A172 (cell line): ENCODE measurements at places on chromosomes 7 and 10.

DNA sequence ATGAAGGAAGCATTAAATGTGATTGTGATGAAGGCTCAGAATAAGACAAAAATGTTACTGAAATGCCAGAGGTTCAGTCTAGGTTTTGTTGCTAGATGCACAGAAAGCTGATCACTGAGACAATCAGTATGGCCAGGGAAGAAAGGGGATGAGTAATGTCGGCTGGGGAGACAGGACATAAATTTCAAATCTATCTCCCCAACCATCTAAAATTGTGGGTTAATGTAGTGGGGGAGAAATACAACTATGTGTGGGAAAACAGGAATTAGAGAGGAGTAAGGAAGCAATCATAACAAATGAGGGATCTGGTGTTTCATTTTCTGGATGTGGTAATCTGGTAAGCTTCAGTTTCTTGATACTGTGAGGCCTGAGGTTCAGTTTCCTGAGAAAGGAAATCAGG lies 1111.0 kb downstream of the XPNPEP1 start:
- DNase-seq, result no peak

- no peak for DNase-seq
Observed at GRCh38 chr7:2718296-2718965, 30.4 kb downstream of the AMZ1 start.

- peak; percentile 92 for DNase-seq
Observed at GRCh38 chr7:128217030-128217805, 23.9 kb upstream of the LEP start.

DNA sequence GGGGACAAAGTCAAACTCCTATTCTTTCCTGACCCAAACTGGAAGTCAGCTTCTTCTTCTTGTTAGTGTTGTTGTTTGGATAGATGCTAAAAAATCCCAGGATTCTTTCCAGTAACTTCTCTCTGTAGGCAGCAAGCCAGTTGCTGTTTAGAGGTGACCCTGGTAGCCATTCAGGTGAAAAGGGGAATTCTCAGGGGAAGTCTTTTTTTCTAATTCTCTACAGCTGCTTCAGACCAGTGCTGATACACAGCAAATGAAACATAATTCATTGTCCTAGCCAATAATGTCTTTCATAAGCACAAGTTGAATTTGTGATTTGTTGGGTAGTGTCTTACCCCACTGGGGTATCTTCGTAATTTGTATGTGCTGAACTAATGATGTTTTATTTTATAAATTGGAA lies 357.3 kb downstream of the BBS9 start:
- no peak for DNase-seq

DNA sequence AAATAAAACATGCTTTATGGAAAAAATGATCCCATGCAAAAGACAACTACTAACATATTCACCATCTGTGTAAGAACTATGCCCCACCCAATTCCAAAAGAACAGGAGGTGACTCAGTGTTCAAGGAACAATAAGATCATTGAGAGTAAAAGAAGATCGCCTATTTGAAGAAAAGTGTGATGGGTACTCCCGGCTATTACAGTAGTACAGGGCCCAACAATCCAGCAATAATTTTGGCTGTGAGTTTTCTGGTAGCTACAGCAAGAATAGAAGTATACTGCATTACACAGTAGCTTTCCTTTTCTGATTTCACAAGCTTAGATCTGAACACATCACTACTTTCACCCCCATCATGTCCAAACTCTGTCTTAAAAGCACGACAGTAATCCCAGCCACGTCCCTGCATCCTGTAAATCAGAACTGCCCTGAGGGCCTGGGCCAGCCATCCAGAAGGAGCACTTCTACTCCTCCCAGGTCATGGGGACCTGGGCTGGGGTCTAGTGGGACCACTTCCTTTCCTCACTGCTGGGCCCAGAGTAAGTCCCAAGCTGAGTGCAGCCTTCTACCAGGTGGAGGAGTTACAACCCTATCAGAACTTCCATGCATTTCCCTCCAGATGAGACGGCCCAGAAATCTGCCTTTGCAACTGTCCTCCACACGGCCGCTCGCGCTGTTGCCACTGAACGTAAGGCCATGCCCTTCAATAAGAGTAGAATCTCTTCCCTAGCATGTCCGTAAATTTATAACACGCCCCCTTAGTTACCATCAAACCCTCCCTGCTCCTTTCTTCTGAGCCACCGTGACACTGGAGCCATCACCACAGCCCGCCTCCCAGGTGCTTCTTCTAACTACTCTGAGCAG lies 7.9 kb downstream of the ESYT2 start:
- peak; percentile 81 for DNase-seq

DNA sequence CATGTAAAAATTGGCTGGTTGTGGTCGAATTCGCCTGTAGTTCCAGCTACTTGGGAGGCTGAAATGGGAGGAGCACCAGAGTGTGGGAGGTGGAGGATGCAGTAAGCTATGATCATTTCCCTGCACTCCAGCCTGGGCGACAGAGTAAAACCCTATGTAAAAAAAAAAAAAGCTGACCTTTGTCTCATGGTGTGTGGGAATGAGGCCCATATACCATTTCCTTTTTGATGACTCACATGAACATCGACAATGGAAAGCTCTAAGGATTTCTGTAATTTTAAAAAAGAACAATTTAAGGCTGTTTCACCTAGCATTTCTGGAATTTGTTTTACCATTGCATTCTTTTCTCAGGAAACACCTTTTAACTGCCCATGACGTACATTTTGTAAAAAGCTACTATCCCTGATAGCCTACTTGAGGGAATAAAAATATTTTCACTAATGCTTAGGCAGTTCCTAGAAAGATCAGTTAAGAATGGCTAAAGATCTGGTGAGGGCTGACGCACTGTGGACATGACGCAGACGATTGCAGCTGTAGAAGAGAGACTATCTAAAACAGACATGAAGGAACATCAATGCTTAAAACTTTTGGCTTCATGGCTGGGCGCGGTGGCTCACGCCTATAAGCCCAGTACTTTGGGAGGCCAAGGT lies 400.6 kb upstream of the IGFBP3 start:
- peak; percentile 63 for DNase-seq

DNA sequence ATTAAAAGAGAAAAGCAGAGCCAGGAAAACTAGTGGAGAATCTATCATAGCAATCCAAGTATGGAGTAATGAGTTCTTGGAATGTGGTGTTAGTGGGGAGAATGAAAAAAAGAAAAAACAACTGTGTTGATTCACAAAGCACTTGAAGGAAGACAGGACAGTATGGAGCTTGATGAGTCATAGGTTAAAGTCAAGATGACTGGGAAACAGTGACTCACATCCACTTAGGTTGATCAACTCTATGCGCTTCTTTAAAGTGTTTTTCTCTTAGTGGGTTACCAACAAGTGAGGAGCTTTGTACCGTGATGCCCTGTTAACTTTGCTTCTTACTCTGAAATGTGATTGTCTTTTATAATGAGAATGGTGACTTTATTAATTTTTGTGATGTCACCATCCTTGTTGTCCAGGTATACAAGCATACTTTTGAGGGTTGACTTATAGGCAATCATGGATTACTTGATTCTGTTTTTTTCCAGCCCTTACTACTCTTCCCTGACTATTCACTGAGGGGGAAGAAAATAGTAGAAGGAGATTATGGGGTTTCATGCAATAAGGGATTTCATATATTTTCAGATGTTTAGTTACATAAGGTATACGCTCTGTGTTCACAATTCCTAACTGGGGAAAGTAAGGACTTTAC lies 32.1 kb upstream of the MDFIC start:
- peak; percentile 98 for DNase-seq
